ENCODE measurements at places on chromosomes 3 and 15. TPM values are rescaled to one million over a fixed set of nuclear protein-coding genes. Genes with fewer than 3 reads are reported as not detected.

CHDH gene
- 11.5 TPM for total RNA-seq

SNTN gene
- total RNA-seq = 0.12 TPM

MUC13 gene
- not detected for total RNA-seq

LRTM1 gene
- total RNA-seq = 16.1 TPM

SUCNR1 gene
- 7.9 TPM for total RNA-seq

MNS1 gene
- 2.5 TPM for total RNA-seq

CXCR6 gene
- 0.12 TPM for total RNA-seq

GOLGA6L4 gene
- 3.0 TPM for total RNA-seq

FSIP1 gene
- 1.2 TPM for total RNA-seq

DLEC1 gene
- total RNA-seq = 2.4 TPM

TUBGCP5 gene
- 21.4 TPM for total RNA-seq

HCLS1 gene
- 10.6 TPM for total RNA-seq

ABI3BP gene
- total RNA-seq = 17.9 TPM

STARD9 gene
- total RNA-seq = 33.6 TPM

ZNF619 gene
- 9.6 TPM for total RNA-seq

NR1I2 gene
- total RNA-seq = 0.47 TPM

MINAR1 gene
- total RNA-seq = 1.1 TPM

BTLA gene
- 0.23 TPM for total RNA-seq

COL6A6 gene
- 10.6 TPM for total RNA-seq

PP2D1 gene
- total RNA-seq = not detected

FEZF2 gene
- total RNA-seq = not detected

CCDC54 gene
- total RNA-seq = not detected

GOLGA8Q gene
- 1.3 TPM for total RNA-seq

CD86 gene
- total RNA-seq = 5.2 TPM

DTX3L gene
- total RNA-seq = 16.2 TPM

SLC28A1 gene
- 6.6 TPM for total RNA-seq

CFAP100 gene
- total RNA-seq = 0.93 TPM

CP gene
- 0.64 TPM for total RNA-seq

SI gene
- under 0.01 TPM for total RNA-seq

ARF4 gene
- 128 TPM for total RNA-seq

SLC30A4 gene
- total RNA-seq = 9.6 TPM

CAPN3 gene
- total RNA-seq = 121 TPM

CCDC50 gene
- total RNA-seq = 64.0 TPM

MME gene
- 160 TPM for total RNA-seq

CPA3 gene
- total RNA-seq = 1.6 TPM

FBXO45 gene
- 7.1 TPM for total RNA-seq

GOLGA8M gene
- total RNA-seq = 3.7 TPM

ZPLD1 gene
- 0.12 TPM for total RNA-seq

GRM7 gene
- 3.3 TPM for total RNA-seq

RTP4 gene
- 1.7 TPM for total RNA-seq

FAM3D gene
- 0.82 TPM for total RNA-seq

C3orf85 gene
- total RNA-seq = 3.6 TPM

CNTN3 gene
- total RNA-seq = 8.1 TPM

SCN5A gene
- total RNA-seq = 0.76 TPM

All from metanephros (tissue), 2 donors.